ENCODE measurements at places on chromosomes 2 and 18. TPM values are rescaled to one million over a fixed set of nuclear protein-coding genes. Genes with fewer than 3 reads are reported as not detected.

The GKN2 gene
- not detected for polyA plus RNA-seq

The KCNG3 gene
- not detected for polyA plus RNA-seq

The ABCG8 gene
- polyA plus RNA-seq, result not detected

- DNase-seq, result no peak
These were observed 271.0 kb downstream of the NEDD4L start for GRCh38 chr18:58315041-58315440.

DNA sequence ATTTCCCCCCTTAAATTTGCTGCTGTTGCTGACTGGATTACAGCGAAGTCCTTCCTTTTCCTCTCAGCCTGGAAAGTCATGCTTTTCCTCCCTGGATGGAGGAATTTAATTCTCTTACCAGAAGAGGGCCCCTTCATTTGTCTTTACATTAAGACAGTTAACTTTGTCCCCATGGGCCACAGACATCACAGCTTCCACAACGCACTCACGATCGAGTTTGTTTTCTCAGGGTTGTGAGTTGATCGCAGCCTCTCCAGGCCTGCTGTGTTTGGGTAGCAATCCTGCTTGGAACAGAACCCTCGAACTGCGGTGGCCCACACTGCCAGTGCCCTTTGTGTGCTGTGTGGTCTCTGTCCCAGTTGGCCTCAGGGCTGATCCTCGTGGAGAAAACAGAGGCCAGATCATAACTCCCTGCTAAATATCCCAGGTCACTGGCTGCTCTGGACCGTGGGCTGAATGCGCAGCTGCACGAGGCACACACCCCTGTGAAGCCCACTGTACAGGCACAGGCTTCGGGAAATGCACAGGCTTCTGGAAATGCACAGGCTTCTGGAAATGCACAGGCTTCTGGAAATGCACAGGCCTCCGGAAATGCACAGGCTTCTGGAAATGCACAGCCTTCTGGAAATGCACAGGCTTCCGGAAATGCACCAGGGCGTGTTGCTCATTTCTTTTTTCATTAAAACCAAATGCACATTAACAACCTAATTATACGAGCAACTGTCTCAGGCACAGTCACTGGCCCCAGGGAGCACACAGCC lies 2.2 kb upstream of the PDIA6 start:
- DNase-seq, result no peak

DNA sequence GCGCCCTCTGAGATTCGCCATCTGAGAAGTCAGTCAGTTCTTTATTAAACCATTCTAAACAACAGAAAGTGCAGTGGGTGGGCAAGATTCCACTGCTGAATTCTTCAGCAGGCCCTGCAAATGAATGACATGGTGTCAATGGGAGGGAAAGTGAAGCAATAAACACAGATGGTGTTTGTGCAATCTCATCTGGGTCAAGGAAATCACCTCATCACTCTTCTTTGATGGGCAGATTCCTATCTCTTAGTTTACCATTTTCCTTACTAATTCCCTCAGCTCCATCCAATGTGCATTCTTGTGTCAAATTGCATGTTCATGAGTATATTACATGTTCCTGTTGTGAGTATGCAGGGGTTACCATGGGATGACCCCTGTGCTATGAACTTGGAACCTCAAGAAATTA lies 100.7 kb upstream of the CYP1B1 start:
- no peak for DNase-seq
